ENCODE measurements at places on chromosomes 5 and 9.

DNA sequence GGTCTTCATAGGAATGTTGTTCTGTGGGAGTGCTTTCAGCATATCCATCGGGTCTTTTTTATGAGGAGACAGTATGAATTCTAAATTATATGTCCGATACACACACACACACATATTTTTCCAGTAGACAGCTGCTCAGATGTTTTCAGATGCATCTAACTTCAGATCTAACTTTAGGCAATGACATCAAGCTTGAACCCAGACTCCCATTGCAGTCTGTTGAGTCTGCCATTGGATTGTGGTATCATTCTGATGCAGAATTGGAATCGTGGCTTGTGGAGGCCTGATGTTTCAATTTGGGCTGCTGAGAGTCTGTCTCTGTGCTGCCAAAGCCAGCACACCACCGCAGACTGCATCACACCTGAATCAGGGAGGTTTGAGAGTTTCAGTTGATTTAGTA, 376.4 kb downstream of the OSTF1 start:
- DNase-seq = no peak

DNA sequence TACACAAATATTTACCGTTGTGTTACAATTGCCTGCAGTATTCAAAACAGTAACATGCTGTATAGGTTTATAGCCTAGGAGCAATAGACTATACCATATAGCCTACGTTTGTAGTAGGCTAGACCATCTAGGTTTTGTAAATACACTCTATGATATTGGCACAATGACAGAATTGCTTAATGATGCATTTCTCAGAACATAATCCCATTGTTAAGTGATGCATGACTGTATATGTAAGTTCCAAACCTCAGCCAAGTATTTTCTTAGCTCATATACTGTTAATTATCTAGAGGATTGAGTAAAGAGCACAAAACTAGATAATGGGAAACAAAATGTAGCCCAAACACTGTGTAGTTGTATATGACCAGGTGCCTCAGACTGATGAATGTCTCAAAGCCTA, 220.1 kb downstream of the ANXA1 start:
- no peak for DNase-seq

- peak; percentile 52 for DNase-seq
Observed at GRCh38 chr9:5186416-5187169, 1.2 kb upstream of the INSL6 start.

GRCh38 chr5:129046151-129046550, 48.4 kb upstream of the ISOC1 start:
- no peak for DNase-seq

- DNase-seq = no peak
Observed at GRCh38 chr5:176406436-176407052, 9.8 kb downstream of the CLTB start.

- DNase-seq = no peak
Observed at GRCh38 chr5:52922384-52922783, 66.8 kb upstream of the ITGA2 start.

DNA sequence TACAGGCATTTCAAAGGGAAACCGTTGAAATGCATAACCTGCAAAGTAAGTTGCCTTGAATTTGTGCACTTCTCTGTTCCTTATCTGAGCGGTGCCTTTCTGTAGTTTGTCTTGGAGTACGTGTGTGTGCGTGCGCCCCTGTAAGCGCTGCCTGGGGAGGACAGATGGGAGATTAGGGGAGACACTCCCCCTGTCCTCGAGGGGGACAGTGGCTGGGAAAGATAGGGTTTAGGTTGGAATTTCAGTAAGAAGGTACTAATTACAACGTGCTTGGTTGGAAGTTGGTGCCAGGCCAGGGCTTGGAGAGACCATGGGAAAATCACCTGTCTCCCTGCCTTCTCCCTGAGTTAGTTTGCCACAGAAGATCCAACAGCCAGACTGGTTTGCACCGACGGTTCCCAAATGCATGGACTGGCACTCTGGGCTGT, 73.2 kb downstream of the PIK3R1 start:
- peak; percentile 56 for DNase-seq

DNA sequence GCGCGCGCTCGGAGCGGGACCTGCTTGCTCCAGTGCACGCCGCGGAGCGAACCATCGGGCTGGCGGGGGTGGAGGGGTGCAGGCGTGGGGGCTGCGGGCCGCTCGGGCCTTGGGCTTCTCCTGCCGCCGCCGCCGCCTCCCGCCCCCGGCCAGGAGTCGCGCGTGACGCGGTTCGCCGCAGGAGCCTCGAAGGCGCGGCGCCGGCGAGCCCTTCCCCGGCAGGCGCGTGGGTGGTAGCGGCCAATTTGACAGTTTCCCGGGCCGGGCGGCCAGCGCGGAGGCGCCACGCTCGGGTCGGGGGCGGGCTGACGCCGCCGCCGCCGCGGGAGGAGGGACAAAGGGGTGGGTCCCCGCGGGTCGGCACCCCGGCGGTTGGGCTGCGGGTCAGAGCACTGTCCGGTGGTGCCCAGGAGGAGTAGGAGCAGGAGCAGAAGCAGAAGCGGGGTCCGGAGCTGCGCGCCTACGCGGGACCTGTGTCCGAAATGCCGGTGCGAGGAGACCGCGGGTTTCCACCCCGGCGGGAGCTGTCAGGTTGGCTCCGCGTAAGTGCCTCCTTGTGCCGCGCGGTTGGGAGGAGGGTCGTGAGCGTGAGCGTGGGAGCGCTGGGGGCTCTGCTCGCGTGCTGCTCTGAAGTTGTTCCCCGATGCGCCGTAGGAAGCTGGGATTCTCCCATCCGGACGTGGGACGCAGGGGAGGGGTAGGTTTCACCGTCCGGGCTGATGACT, at the start of gene TJP2:
TSS of gene TJP2 (plus strand) at position 387 of the 725 bp plus-strand sequence. CDS start at position 483, 96 bp downstream.
- DNase-seq = peak; percentile 52

DNA sequence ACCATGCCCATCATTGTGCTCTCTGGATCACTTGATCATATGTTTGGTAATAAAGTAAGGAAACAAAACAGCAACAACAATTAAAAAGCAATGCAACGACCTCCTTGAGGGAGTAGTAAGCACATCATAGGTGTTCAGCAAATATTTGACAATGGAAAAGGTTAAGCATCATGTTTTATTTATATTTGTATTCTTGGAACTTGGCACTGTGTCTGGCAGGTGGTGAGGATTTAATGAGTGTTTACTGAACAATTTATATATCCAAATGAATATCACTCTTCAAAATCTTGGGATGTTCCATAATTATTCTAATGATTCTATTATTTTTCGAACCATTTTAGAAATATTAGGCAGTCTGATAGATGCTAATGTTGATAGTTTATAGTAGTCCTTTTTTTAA, 6.2 kb downstream of the PIP5K1B start:
- DNase-seq = peak; percentile 9

DNA sequence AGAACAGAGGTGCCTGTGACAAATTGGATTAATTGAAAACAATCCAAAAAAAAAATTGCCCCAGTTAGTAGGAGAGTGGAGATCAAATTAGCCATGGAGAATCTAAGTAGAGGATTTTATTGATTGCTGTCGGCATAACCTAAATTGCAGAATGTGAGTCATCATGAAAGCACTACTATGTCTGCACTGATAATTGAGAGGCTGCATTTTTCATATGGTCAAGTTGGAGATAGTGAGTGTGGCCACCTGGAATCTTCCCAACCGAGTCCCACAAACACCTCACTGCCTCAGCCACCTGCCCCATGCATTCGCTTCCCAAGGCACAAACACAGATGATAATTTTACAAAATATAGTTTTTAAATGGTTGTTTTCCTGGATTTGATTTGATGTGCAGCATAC, 123.7 kb downstream of the NTRK2 start:
- DNase-seq = no peak

GRCh38 chr9:136312009-136312375, 8.1 kb upstream of the CCDC187 start:
- no peak for DNase-seq

- no peak for DNase-seq
Observed at GRCh38 chr5:135761746-135762145, 72.7 kb upstream of the SLC25A48 start.

DNA sequence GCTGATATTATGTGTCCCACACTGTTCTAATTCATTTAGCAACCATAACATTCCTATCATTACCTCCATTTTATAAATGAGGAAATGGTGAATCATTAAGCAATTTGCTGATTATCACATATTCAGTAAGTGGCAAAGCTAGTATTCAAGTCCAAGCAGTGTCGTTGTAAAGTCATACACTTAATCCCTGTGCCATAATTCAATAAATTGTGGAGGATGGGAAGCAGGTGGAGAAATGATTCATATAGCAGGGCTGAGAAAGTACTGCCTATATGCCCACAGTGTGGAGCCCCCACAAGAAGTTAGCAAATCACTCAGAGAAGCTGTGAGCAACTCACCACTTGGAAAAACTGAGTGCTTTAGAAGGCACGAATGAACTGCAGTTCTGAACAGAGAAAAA, 691.0 kb downstream of the PTPRD start:
- DNase-seq = no peak

- no peak for DNase-seq
Observed at GRCh38 chr5:131647048-131647769, 12.2 kb upstream of the RAPGEF6 start.

- no peak for DNase-seq
Observed at GRCh38 chr9:126216826-126217225, 109.8 kb upstream of the MVB12B start.

DNA sequence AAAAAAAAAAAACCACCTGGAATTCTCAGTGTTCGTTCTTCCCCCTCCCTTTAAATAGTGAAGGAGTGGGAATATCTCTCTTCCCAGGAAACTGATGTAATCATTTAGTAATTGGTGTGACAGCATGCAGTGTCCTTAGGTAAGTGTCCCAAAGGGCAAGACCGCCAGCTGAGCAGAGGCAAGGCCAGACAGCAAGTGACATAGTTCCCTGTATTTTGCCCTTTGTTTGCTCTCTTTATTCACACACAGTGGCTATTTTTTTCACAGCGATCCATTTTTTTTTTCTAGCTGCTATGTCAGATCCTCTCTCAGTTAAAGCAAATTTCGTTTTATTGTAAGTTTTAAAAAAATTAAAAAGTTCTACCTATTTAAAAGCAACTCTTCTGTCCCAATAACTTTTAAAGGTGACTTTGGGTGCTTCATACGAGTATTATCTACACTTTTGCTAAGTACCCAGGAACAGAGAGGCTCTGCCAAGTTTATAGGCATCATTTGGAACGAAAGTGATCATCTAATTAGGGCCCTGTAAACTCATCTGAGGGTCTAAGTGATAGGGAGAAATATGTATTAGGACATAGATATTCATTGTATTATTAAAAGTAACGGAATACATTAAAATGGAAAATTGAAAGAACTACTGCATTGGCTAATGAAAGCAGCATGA, 98.2 kb upstream of the ALDH1A1 start:
- no peak for DNase-seq

DNA sequence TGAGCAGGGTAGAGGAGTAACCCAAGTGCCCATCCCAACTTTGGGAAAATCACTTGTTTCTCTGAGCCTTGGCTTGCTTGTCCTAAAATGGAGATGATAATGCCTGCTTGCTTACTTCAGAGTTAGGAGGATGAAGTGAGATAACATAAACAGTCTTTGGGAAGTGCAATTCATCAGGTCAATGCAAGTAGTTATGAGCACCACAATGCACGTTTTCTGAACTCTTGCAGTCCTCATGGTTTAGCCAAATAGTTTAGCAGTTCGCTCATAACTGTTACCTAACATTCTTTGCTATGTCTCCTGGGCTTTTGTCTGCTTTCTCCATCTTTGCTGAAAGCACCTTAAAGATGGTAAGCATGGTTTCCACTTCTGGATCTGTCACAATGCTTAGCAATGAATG, 270.0 kb downstream of the ADAMTSL1 start:
- no peak for DNase-seq

DNA sequence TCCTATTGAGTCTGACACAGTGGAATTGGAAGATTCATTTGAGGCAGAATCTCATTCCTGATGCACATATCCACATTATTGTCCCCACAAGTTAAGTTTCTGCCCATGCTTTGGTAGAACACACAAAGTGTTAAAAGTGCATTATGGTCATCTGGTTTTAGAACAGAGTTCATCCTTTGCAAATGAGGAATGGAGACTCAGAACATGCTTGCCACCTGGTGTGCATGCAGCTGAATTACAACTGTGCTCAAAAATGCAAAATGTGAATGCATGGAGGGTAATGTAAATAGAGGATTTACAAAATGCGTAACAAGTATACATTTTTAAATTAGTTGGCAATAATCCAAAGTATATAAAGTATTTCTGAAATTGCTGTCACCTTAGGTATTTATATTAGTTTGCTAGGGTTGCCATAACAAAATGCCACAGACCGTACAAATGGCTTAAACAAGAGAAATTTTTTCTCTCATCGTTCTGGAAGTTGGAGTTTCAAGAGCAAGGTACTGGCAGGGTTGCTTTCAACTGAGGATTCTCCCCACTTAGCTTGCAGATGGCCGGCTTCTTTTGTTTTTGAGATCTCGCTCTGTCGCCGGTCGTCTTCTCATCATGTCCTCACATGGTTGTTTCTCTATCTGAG, 671.1 kb downstream of the TAF11L14 start:
- DNase-seq = peak; percentile 30

DNA sequence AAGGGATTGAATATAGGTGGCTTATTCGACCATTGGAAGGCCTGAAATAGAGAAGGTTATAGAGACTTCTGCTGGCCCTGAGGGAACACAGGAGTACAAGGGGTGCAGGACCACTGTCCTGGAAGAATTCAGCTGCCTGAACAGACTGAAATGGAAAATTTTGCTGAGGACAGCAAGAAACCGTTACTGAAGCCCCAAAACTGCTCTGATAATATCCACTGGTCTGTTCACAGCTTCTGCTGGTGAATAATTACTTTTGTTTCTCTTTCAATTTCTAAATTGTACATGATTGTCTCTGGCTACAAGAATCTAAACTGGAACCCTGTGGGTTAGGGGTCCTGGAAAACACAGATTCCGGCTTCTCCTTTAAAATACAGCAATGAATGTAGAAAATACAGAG, 218.5 kb upstream of the CDH12 start:
- no peak for DNase-seq

DNA sequence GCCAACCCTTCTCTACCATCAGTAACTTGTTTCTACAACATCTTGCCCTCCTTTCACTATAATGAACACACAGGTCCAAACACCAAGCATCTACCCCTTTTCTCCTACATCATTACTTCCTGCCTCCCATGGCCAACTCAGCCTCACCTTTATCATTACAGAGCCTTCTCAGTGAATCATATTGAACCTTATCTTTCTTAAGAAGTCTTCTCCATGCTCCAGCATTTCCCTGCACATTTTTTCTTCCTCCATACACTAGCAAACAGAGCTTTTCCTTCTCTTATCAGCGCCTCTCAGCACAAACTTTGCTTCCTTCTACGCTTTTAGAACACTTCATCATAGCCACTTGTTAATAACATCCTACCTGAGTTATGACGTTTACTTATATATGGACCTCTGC, 148.2 kb downstream of the ARL15 start:
- no peak for DNase-seq

GRCh38 chr5:167049043-167049663, 1242.3 kb upstream of the WWC1 start:
- peak; percentile 10 for DNase-seq

- no peak for DNase-seq
Observed at GRCh38 chr5:401146-402034, 41.6 kb upstream of the EXOC3 start.

GRCh38 chr9:38107405-38107804, 38.4 kb upstream of the SHB start:
- DNase-seq = no peak

- no peak for DNase-seq
Observed at GRCh38 chr9:87783180-87783579, 57.3 kb downstream of the CTSL start.
